Effector memory CD8-positive, alpha-beta T cell (primary cell): ENCODE measurements at places on chromosomes 13 and 19.

- peak; percentile 51 for DNase-seq
Measured at GRCh38 chr19:57888560-57889231, at the start of gene ZNF814. ZNF814 (minus strand) TSS chr19:57889037; CDS start chr19:57888802, 235 bp downstream.

DNA sequence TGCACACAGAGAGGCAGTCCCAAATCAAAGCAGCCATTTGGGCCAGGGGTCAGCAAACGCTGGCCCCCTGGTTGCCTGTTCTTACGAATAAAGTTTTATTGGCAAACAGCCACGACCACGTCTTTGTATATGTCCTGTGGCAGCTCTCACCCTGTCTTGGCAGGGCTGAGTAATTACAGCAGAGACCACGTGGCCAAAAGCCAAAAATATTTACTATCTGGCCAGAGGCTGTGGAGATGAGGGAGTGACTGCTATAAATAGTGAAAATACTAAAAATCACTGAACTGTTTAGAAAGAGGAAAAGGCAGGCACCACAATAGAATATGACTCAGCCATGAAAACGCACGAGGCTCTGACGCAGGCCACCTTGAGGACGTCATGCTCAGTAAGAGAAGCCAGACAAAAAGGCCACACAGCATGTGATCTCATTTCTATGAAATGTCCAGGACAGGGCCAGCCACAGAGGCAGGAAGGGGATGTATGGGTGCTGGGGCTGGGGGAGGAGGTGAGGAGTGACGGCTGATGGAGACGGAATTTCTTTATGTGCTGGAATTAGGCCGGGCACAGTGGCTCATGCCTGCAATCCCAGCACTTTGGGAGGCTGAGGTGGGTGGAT, 29.4 kb downstream of the SMIM24 start:
- DNase-seq = no peak

- no peak for DNase-seq
Measured at GRCh38 chr13:75787249-75787928, 151.3 kb downstream of the LMO7 start.

GRCh38 chr13:95660981-95661581, 15.9 kb upstream of the DNAJC3 start:
- DNase-seq = no peak

DNA sequence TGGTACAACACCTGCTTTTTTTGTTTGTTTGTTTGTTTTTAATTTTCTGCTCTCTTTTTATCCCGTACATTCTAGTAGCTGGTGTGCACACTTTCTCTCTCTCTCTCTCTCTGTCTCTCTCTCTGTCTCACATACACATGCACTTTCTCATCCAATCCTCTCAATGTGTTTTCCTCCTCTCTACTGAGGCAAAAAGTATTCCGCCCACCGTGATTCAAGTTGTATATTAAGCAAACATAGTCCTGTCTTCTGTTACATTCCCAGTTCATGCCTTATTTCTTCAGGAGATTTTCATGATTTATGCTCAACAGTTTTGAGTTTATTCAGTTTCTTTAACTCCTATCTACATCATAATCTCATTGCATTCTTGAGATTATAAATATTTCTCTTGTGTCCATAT, 38.2 kb upstream of the SCEL start:
- no peak for DNase-seq

GRCh38 chr13:37775871-37776270, 93.7 kb downstream of the TRPC4 start:
- DNase-seq = no peak

GRCh38 chr13:40208517-40208916, 457.9 kb downstream of the FOXO1 start:
- DNase-seq = no peak

DNA sequence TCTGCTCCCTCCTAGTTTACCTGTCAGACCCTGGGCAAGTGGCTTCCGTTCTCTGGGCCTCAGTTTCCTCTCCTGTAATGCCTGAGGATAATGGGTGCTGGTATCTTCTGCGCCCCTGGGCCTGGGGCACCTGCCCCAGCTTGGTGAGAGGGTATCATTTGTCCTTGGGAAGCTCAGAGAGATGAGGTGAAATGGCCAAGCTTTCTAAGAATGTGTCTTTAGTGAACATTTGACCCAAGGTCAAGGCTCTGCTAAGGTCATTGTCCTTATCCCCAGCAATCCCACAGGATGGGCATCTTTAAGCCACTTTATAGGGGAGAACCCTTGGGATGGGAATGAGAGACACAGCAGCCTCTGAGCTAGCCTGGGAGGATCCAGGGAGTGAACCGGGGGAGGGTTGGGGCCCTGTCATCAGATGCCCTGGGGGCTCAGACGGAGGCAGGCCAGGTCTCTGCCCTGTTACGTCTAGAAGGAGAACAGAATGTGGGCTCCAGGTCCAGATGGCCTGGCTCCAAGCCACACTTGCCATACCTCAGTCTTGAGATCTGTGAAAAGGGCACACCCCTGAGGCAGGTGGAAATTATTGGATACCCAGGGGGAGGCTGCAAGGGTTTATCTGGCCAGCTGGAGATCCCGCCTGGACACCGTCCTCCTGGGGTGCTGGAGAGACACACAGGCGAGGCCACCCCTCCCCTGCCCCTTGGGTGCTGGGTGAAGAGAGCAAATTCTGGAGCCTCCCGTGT, 1.1 kb upstream of the NFIC start:
- no peak for DNase-seq
